ENCODE measurements at places on chromosomes 12 and 14.

DNA sequence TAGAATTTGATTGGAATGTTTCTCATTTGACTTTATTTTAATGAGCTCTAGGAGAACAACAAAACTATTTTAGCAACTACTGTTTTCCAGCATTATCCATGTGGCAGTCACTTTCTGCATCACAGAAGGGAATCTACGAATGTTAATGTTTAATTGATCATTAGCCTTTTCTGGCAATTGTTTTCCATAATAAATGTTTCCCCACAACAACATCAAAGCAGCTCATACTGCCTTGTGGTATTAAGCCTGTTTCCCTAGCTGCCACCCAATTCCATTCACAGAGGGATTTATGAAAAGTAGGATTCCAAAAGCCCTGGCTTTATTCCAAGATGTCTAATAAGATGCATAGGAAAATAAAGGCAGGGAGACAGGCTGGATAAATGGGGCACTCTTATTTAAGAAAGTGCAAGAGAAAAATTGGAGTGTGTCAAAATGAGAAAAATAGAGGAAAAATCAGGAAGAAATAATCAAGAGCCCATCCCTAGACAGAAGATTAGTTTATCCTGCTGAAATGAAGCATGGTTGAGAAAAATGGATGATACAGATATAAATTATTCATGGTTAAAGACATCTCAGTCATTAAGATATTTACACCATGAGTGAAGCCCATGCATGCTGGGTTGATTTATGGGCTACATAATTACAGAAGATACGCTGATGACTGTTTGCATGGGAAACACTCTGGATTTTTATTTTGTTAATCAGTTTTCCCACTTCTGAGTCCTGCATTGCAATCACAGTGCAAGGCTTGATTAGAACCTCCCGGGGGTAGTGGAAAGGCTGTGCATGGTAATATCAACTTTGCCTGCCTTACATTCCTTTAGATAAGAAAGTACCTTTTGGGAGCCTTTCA, 180.3 kb downstream of the HELB start:
- no peak for ATAC-seq

GRCh38 chr12:104219361-104219892, 3.8 kb downstream of the TXNRD1 start:
- ATAC-seq, result peak; percentile 20

DNA sequence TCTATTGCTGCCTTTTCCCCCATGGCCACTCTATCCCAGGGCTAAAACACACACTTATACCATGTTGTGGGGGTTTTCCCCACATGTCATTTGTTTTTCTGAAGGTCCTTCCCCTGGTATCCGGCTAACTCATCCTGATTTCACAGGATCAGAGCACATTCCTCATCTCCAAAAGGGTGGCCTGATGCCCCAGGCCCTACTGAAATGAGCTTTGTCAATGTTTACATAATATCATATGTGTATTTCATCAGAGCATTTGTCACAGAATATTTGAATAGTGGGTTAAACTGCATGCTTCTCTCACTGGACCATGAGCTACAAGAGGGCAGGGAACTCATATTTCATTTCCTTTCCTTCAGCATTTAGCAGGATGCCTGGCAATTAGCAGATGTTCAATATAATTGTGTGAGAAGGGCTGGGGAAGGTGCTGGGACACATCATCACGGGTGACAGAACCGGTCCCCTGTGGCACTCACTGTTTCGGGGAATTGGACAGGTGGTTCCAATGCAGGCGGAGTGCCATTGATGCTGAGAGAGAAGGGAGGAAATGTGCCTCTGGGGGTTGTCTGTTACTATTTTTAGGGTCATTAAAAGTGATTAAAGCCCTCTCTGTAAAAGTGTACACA, 26.8 kb downstream of the EMP1 start:
- ATAC-seq, result no peak

DNA sequence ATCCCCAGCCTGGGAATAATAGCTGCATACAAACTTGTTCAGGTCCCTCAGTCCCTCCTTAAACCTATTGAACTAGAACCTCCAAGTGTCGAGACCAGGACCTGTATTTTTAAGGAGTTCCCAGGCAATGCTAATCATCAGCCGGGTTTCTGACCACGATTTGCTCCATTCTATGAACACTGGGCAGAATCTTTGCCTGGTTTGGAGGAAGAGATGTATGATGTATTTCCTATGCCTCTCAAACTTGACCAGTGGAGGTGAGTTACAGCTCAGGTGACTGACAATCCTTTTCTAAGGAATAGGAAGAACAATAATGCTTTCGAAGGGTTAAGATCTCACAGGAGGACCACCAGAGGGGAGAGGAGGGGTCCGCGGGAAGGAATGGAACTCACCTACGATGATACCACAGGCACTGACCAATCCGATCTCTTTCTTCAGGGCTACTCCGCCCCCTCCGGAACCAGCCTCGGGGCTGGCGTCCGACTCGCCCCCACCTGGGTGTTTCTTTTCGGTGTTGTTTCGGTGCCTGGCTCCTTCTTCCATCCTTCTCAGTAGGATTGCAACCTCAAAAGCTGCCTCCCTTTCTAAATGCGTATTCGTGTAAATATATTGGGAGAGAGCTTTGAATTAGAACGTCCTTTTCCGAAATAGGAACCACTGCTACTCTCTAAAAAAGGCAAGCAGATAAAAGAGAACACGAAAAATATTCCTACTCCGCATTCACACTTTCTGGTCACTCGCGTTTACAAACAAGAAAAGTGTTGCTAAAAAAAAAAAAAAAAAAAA, 895 bp downstream of the SLC7A8 start:
- ATAC-seq, result peak; percentile 88

DNA sequence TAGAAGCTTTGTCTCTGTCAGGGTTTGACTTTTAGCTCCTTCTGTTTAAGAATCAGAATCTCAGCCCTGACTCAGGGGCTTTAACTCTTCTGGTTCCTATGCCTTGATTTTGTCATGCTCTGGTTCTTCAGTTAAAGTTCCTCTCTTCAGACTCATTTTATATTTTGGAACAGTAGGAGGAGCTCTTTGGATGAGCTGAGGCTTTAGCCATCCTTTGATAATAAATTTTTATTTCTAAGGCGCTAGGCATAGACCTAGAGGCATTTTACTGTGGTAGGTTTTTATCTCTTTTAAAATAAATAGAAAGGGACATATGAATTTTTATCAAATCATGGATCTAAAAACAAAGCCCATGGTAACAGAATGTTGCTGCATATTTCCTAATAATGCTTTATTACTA, 51.7 kb downstream of the ATP23 start:
- no peak for ATAC-seq

- no peak for ATAC-seq
Measured at GRCh38 chr12:107469011-107469410, 216.6 kb upstream of the PWP1 start.

DNA sequence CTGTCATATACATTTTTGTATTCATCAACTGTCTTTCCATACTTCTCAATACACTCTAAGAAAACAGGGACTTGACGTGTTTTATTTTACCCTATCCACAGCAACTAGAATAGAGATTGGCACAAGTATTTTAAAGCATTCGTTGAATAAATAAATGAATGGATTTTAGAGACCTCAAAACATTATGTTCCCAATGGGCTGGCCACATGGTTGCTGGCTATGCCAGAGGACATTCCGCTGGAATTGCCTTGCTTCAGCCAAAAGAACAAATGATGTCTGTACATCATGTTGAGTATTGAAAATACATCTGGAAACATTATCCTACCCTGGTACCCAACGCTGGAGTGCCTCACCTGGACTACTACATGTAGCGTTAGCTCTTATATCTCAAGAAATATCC, 132.8 kb upstream of the RAP1B start:
- no peak for ATAC-seq

DNA sequence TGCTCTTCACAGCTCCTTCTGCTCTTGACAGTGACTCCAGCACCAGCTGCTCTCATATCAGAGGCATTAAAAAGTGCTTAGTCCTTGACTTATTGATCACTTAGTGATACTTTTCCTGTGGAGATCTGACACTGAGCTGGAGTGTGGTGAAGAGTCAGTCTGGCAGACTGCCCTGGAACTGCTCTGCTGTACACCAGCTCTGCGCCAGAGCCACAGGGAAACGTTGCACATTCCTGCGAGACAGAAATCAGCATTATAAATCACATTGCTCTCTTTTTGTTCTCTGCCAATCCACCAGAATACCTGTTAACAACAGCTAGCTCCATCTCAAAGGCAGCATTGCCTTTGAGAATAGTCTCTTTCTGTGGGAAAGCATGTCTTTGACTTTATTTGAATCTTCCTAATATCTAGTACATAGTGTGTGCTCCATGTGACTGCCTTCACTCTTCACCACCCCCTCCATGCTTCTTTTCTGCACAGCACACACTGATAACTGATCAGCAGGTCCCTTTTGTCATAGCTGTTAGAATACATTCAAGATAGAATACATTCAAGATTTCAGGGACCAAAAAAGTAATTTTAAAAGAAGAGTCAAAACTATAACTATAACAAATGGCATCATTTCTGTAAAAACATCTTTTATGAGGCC, 48.2 kb upstream of the VSX2 start:
- no peak for ATAC-seq

GRCh38 chr14:106845286-106846087, 1319.1 kb downstream of the TMEM121 start:
- peak; percentile 56 for ATAC-seq

GRCh38 chr14:71245659-71246361, 338.6 kb downstream of the PCNX1 start:
- peak; percentile 75 for ATAC-seq

- no peak for ATAC-seq
Measured at GRCh38 chr12:10058387-10058786, 27.9 kb downstream of the CLEC9A start.

DNA sequence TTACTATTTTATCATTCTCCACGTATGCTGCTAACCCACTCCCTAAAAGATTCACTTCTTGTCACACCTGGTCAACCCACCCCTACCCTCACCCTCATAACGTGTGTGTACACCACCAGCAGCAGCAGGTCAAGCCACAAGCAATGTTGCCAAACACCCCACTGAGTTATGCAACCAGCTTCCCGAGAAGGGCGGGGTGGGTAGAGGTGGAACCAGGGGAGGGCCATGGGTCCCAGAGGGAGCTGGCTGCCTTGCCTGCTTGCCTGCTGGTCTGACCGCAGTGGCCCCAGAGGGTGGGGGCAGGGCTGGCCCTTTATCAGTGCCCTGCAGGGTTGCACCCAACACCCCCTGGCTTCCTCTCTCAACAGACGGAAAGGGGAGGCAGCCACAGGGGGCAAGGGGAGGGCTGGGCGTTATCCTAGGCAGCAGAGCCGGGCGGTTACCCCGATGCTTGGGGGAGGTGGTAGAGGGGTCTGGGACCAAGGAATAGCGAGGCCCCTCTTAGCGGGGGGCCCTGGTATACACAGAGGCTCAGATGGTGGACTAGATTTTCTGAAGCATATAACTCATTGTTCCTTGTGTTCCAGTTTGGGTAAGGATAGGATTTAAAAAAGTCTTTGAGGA, 3.5 kb upstream of the NFE2 start:
- ATAC-seq, result no peak

DNA sequence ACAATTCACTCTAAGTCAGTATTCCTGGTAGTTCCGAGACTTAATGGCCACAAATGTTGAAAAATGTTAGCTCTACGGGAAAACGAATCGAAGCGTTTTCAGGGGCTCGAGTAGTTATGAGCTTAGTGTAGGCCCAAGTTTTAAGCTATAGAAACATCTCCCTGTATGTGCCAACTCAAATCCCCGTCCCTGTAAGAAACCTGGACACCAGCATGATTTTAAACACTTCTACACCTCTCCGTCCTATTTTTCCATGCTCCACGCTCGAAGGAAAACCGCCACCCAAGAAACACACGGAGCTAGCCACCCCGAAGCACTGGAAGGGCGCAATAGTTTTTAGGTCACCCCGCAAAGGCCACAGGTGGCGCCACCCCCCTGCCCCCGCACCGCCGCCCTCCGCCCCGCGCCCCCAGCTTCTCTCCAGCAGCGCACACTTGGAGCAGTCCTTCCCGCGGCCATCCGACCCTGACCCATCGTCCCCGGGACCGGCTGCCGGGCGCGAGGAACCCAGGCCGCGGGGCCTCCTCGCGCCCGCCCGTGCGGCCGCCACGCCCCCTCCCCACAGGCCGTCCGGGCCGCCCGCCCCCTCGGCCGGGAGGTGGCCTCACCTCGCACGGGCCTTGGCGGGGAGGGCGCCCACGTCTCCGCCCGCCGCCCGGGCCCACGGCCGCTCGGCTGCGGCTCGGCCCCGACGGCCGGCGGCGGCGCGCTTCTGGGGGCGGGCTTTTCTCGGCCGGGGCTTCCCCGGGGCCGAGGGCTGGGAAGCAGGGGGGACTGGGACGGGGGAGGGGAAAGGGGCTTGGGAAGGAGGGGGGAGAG, 522 bp downstream of the R3HDM2 start:
- peak; percentile 65 for ATAC-seq

DNA sequence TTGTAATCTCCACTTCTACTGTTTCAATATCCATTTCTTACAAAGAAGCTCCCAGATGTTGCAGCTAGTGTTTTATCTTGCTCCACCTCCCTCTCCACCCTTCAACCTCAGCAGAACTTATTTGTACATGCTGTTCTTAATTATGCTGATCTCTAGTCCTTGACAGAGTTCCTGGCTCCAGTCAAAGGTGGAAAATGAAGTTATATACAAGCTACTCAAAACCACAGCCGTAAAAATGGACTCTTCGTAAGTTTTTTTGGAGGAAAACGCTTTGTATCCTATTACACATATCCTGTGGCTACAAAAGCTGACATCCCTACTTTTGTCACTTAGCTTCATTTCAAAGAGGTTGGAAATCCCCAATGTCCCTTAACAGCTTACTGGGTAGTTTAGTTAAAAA, 1.3 kb downstream of the CLEC1A start:
- ATAC-seq, result no peak

DNA sequence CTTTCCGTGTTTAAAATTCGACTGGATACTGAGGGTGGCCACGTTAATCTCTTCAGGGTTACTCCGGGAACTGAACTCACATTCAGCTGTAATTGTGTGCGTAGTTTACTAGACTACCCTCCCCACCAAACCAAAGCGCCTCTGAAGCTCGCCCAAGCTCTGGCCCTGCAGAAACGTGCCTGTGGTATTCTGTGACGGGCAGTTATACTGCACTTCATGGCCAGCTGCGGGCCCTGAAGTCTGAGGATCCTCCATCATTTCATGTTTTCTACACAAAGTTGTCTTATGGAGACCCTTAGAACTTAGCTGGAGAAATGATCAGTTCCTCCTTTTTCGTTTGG, 688 bp downstream of the ZNF26 start:
- no peak for ATAC-seq

- ATAC-seq, result peak; percentile 38
Measured at GRCh38 chr14:99241325-99242010, 30.5 kb downstream of the BCL11B start.

GRCh38 chr14:49828640-49829039, 23.9 kb downstream of the NEMF start:
- ATAC-seq, result no peak

- no peak for ATAC-seq
Measured at GRCh38 chr12:75208856-75209811, 505 bp downstream of the KCNC2 start.

DNA sequence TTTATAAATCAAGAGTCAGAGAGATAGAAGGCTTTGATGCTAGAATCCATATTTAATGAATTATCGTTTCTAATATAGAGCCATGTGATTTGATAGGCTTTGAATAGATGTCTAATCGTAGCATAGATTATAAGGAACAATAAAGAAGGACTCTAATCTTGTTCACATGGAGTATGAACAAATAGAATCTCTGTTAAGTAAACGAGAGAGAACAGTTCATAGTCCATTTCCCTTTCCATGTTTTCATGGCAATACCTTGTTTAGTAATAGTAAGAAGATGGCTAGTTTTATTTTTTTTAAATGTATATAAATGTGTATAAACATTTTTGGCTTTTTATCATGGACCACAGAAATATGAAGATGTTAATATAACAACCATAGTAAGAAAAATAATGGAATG, 32.3 kb upstream of the RAD51AP1 start:
- ATAC-seq, result no peak

- no peak for ATAC-seq
Measured at GRCh38 chr12:68030248-68030647, 41.0 kb downstream of the IFNG-AS1 start.
